RPMI7951 (cell line): ENCODE measurements at places on chromosomes 13 and 19. TPM values are rescaled to one million over a fixed set of nuclear protein-coding genes. Genes with fewer than 3 reads are reported as not detected.

ZNF549 gene
- 5.1 and 6.2 TPM in 2 replicates for total RNA-seq

TMTC4 gene
- total RNA-seq, result 15.6 and 16.9 TPM in 2 replicates

RNF113B gene
- total RNA-seq, result not detected in 2 replicates

CEACAM16 gene
- 0.20 TPM in 1 of 2 replicates, not detected in the other for total RNA-seq

CGB1 gene
- total RNA-seq, result not detected in 2 replicates

IFI30 gene
- total RNA-seq, result 56.0 and 69.6 TPM in 2 replicates

BRSK1 gene
- 1.1 and 1.2 TPM in 2 replicates for total RNA-seq

GRIN3B gene
- 0.20 and 0.24 TPM in 2 replicates for total RNA-seq

FFAR1 gene
- total RNA-seq, result not detected in 2 replicates

ACP7 gene
- total RNA-seq, result 0.10 TPM in 1 of 2 replicates, not detected in the other

F7 gene
- not detected in 2 replicates for total RNA-seq

ONECUT3 gene
- not detected in 2 replicates for total RNA-seq

PTPRH gene
- 5.4 and 6.0 TPM in 2 replicates for total RNA-seq

KCNN4 gene
- 71.6 and 126 TPM in 2 replicates for total RNA-seq

PEAK3 gene
- 0.20 and 0.24 TPM in 2 replicates for total RNA-seq
